ENCODE measurements at places on chromosomes 3 and 15.

DNA sequence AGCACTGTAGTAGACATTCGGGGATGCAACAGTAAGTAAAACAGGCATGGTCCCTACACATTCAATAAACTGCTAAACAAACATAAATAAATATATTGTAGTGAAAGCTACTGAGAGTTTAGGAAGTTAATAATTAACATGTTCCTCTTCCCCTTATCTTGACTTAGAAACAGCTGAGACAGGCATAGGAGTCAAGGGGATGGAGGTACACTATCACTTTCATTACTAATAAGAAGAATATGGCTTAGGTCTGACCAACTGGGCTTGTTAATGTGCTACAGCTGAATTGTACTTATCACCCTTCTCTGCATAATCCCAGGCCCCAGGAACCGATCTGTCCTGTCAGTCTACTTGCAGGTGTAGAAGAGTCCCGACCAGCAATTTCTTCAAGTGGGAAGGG, 116.3 kb upstream of the DAZL start:
- no peak for DNase-seq

DNA sequence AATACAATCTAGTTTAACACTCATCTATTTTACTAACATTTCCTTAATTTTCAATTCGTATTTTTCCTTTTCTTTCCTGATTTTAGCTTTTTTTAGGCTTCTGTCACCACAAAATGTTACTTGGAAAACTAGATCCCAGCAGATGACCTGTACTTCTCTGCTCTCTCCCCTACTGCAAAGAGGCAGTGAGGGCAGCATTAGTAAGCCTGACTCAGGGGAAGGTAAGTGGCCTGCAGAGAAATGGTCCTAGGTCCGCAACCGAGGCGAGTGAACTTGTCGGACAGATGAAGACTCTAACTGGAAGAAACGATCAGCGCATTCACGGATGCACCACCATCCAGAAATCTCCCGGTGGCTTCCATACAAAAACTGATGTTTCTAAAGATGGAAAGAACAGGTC, 20.4 kb downstream of the TMEM43 start:
- DNase-seq, result no peak

DNA sequence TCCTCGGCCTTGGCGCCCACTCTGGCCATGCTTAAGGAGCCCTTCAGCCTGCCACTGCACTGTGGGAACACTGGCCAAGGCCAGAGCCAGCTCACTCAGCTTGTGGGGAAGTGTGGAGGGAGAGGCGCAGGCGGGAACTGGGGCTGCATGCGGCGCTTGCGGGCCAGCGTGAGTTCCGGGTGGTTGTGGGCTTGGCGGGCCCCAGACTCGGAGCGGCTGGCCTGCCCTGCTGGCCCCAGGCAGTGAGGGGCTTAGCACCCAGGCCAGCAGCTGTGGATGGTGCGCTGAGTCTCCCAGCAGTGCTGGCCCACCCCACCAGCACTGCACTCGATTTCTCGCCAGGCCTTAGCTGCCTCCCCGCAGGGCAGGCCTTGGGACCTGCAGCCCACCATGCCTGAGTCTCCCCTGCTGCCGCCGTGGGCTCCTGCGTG, 13.1 kb upstream of the UBP1 start:
- DNase-seq, result no peak

GRCh38 chr15:87648278-87648677, 608.3 kb downstream of the NTRK3 start:
- no peak for DNase-seq

DNA sequence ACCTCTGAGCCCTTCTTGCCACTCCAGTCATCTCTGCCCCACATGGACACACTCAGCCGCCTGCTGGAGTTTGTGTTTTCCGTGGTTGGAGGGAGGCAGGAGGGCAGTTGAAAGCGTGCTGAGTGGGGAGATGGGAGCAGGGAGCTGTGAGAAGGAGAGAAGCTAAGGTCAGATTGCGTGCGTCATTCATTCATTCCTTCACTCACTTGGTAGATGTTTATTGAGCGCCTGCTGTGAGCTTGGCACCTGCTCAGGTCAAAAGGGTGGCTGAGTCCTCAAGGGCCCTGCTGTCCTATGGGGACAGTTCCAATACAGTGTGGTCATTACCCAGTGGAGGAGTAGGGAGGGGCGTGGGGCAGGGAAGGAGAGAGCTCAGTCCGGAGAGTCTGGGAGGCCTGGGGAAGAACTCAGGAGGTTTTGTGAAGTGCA, 23.5 kb downstream of the LIMD1 start:
- DNase-seq, result no peak

DNA sequence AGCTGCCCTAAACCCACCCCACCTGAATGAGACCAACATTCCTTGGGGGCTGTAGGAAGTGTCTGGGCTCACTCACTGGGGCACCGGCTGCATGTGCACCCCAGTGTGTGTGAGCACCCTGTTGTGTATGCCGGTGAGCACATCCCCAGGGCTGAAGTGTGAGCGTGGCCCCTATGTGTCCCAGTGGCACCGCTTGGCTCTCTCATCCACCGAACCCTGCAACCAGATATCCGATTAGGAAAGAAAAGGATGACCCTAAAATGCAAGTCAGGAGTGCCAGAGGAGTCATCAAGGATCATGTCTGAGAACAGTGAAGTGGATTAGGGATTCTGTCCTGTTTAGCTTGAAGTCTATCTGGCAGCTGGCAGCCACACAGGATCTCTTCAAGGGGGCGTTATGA, 84.0 kb upstream of the ALDH1L1 start:
- DNase-seq, result no peak

- DNase-seq, result no peak
These were observed 19.6 kb downstream of the PLXNA1 start for GRCh38 chr3:127002195-127003174.

DNA sequence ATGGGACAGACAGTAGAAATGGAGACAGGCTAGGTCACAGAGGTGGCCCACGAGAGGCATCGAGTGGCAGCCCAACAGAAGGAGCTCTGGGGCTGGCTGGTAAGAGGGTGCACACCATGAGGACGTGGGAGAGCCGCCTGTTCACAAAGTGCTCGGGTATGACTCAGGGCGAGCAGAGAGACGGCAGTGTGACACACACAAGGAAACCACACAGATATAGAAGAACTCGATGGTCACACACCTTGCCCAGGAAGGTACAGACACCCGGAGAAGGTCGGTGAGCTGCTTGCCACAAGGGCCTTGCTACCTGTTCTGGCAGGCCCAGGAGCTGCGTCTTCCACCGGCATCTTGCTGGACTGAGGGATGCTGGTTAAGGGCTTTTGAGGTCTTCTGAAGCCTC, 50.2 kb downstream of the CA12 start:
- DNase-seq, result no peak

DNA sequence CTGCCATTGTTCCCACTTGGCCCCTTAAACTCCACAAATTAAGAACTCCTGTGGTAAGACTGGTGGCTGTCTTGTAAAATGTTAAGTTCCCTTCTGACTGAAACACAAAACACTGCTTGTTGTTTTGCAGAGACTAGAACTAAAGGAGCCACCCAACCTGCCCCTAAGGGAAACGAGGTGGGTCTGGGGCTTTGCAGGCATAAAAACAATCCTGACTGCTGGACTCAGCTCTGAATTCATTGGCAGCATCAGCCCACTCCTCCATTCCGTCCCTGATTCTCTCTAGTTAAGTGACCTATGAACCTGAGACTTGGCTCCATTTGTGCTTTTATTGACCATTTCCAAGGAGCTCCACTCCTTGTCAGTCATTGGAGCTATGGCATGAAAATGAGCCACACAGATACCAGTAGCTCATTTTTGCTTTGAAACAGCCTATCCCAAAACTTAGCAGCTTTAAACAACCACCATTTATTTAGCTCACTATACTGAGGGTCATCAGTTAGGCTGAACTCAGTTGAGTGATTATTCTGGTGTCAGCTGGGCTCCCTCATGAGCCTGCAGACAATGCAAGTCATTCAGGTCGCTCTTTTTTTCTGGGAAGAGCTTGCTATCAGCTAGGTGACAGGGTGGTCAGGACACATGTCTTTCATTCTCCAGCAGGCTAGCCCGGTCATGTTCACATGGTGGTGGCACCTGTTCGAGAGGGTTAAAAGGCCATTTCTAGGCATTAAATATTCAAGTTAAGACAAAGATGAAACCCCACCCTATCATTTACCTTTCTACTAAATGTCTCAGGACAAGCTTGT, 175.1 kb upstream of the CTNNB1 start:
- DNase-seq, result no peak

DNA sequence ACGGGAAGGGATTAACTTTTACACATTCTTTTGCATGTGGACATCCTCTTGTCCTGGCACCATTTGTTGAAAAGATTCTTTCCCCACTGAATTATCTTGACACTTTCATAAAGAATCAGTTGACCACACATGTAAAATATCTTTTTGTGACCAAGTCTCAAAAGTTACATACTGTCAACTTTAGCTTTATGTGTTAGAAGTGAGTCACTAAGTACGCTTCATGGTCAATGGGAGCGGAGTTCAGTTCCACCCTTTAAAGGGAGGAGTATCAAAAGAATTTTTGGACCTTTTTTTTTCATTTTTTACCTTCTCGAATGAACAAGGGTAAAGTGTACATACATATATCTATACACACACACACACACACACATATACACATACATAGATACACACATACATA, 35.4 kb downstream of the MAPK6 start:
- DNase-seq, result no peak

- DNase-seq, result no peak
These were observed 12.0 kb downstream of the NME9 start for GRCh38 chr3:138317687-138318086.

- no peak for DNase-seq
These were observed 582.8 kb upstream of the CCDC54 start for GRCh38 chr3:106794442-106794841.

DNA sequence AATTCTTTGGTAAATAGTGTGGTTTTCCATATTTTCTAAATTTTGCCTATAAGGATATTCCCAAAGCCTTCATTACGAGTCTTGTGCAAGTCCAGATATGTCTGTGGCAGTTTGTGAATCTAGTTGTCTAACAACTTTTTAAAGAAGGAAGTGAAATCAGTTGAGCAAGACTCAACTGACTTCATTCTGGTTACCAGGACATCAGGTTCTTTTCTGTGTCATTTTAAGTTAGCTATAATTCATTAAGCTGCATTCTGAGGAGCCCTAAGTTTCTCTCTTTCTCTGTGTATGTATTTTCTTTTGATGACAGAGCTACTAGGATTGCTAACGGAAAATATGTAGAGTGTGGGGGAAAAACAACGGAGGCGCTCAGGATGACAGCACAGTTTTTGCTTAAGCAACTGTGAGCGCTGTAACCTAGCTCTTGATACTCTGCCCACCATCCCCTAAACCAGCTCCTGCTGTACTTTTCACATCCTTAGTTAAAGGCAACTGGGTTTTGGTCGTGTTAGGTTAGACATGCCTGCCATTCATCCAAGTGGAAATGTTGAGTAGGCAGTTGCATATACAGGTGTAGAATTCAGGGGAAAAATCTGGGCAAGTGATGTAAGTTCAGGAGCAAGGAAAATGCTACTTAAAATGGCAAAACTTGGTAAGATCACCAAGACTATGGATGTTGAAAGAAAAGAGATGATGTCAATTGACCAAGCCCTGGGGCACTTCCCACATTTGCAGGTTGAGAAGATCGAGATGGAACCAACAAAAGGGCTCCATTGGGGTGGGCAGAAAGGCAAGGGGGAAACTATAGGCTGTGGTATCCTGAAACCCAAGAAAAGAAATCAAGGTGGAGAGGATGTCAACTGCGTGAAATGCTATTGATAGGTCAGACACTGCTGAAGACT, 9.2 kb downstream of the MFSD1 start:
- no peak for DNase-seq

- DNase-seq, result no peak
These were observed 39.5 kb downstream of the OXSR1 start for GRCh38 chr3:38204599-38205471.

DNA sequence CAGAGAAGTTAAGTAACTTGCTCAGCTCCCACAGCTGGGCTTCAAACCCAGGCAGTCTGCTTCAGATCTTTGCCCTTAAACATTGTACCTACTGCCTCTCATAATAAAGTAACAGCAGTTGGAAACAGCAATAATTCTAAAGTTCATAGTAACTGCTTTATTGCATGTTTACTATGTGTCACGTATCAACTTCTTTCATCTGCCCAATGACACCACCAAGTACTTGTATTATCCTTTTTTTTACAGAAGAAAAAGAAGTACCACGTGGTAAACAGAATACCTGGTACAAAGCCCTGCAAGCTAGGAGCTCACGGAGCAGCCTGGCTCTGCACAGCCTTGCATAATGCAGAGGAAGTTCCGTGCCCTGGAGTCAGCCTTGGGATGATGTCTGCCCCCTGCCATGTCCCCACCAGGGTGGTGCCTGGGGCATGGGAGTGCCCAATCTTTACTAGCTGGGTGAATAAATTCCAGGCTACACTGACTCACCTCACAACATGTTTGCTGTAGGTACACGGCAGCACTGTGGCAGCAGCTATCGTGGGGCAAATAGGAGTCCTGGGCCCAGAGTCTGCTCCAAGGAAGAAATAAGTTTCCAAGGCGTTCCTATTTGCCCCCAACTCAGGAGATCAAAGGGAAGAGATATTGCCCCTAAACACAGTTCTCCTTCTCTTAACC, 77.2 kb downstream of the LDHAL6B start:
- DNase-seq, result peak; percentile 98

DNA sequence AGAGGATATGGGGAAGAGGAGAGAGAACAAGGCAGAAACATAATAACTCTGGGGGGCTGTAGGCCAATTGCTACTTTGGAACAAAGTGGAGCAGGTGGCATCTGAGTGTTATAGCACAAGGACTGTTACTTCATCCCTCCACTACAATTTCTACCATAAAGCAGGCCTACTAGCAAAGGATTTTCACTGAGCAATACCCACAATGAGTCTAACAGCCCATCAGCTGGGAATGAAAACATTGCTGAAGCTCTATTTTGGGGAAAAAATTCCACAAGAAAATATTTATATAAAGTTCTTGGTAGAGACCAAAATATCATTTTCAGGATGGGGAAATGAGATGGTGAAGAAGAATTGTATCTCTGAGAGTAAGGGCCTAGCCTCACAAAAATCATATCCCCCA, 3.6 kb upstream of the SHC4 start:
- DNase-seq, result no peak

GRCh38 chr15:69412274-69412673, 1.9 kb upstream of the KIF23 start:
- DNase-seq, result no peak

GRCh38 chr15:83656192-83656591, 2.3 kb downstream of the ADAMTSL3 start:
- DNase-seq, result no peak

- no peak for DNase-seq
These were observed 55.0 kb upstream of the NMNAT3 start for GRCh38 chr3:139732729-139733128.

DNA sequence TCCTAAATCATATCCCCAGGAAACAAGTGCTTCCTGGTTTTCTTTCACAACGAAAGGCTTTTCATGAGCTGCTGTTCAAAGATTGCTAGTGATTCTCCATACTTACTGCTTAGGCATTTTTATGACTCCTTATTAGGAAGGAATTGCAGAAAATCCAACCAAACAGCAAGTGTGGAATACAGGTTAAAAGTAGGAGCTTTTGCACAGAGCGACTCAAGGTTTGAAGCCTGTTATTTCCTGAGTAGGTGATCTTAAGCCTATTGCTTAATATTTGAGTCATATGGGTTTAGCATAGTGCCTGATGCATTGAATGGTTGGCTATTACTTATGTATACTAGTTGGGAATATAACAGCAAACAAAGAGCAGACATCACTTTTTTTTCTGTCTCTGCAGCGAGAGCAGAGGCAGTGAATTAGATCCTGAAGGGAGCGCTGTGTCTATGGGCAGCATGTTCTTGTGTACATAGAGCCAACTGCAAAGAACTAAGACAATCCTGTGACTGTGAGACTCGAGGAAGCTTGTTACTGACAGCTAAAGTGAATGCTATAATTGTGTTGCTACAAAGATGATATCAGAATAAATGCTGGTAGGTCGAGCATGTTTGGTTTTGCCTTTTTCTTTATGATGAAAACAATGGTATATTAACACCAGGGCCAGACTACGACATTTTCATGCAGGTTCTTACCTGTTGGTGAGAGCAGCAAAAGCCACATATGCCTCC, 6.3 kb downstream of the TM4SF1 start:
- peak; percentile 27 for DNase-seq
